ENCODE measurements at places on chromosomes 6 and 20.

DNA sequence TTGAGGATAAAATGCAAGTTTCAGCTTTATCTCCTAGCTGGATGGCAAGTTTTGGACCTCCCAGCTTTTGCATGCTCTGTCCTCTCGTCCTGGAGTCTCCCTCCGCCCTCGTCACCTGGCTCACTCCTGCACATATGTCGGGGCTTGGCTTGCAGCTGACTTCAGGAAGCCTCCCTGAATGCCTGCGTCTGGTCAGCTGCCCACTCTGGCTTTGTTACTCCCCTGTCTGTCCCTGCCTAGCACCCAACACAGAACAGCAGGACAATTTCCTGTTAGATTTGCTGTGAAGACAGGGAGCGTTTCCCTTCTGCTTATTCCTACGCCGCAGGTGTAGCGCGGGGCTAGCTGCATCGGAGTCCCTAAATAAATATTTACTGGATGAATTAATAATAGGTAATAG lies 5.4 kb downstream of the JPH2 start:
- DNase-seq = no peak

GRCh38 chr6:111173946-111174345 lies 86.6 kb downstream of the SLC16A10 start:
- no peak for DNase-seq

DNA sequence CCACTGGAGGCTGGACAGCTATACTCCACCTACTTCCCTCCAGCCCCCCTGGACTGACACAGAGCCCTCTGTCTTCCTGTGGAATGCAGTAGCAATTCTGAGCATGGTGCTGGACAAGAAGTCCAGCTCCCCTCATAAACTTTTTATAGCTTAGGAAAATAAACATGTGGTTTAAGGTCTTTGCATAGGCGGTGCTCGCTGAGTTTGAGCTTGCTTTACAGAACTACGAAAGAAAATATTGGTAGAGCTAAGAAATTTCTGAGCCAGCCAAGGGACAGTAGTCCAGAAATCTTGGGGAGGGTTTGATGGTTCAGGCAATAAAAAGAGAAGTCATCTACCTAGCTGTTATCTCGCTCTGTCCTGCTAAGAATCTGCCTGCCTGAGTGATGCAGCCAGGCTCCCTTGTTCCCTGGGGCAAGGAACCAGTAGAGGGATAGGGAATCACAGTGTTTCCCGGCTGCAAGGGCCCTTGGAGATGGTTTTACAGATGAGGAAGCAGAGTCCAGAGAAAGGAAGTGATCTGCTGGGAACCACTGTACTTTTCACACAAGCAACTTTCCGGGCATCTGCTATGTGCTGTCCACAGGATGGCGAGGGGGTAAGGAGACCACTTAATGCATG lies 343.4 kb downstream of the CDC5L start:
- DNase-seq = no peak

DNA sequence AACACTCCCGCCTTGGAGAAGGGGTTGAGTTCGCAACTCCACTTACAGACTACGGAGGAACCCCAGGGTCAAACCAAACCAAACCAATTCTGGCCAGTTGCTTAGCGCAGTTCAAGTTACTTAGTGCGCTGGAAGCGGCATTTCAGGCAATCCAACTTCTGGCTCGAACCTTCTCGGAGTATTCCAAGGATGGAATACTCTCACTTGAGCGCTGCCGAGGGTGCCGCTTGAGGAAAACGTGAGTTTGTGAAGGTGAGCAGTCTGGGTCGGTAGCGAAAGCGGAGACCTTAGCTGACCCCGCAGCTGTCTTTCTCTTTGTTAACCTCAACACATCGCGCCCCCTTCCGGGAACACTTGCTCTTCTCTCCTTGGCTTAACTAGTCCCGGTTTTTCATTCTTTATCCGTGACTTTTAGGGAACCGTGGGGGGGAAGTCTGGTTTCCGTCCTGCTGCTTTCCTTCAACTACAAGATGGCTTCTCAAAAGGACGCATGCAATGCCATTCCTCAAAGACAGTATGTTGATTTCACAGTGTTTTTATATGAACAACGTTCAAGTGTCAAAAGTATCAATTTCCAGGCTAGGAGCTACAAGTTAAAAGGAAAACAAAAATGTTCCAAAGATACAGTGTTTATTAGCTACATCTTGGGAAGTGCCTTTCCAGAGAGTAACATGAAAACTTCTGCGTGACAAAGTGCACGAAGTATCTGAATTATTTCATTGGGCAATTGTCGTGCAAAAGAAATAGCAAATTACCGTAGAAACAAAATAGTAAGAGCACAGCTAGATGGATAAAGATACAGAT lies 741 bp upstream of the PNISR start:
- DNase-seq = peak; percentile 37

DNA sequence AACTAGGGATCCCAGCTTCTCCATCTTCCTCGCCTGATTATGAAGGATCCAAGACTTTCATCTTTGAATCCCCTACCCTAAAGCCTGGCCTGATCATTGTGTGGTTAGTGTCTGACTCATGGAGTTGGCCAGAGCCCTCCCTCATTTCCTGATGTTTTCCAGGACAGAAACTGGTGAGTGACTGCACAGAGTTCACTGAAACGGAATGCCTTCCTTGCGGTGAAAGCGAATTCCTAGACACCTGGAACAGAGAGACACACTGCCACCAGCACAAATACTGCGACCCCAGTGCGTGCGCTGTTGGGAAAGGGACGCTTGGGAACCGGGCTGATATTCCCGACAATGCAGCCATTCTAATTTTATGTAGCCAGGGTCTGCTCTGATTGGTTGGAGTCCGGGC lies 4.0 kb downstream of the CD40 start:
- DNase-seq = no peak

GRCh38 chr20:19079536-19080299 lies 132.7 kb upstream of the SLC24A3 start:
- no peak for DNase-seq

- no peak for DNase-seq
Observed at GRCh38 chr6:24749297-24749696, 25.4 kb upstream of the GMNN start.

GRCh38 chr20:19760371-19760721 lies 2.3 kb downstream of the RIN2 start:
- no peak for DNase-seq

GRCh38 chr20:6238421-6238820 lies 115.6 kb upstream of the FERMT1 start:
- no peak for DNase-seq

DNA sequence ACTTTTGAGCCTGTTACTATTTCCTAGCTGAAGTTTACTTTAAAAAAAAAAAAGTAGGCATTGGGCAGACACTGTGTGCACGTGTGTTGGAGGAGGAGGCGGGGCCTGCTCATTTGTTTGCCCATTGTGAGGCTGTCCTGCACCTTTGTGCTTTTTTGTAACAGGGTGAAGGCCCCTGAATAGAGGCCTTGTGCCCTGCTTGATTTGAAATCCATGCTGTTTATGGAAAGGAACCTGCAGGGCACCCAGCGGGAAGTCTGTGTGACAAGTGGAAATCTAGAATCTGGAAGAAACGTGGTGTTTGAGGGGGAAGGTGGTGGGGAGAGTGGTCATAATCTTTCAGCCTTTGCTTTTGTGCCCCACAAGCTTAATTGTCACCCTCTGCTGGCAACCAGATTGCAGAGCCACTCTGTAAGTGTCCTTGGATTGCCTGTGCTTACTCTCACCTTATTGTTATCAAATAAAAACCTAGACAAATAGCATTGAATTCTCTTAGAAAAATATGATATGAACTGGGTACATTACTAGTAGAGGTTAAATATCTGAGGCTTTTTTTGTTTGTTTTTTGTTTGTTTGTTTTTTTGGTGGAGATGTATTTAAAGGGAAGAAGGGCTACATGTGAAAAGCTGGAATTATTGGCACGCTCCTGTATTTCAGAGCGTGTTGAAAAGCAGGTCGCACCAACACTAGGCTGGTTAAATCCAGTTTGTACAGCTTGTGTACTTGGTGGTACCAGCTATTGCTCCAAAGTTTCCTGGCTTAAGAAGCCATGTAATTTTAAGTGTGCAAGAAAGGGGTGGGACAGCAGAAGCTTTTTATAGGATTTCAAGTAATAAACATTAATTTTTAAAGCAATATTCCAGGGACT lies 156.3 kb downstream of the ARID1B start:
- no peak for DNase-seq

- no peak for DNase-seq
Observed at GRCh38 chr6:45548657-45549515, 171.2 kb upstream of the SUPT3H start.

DNA sequence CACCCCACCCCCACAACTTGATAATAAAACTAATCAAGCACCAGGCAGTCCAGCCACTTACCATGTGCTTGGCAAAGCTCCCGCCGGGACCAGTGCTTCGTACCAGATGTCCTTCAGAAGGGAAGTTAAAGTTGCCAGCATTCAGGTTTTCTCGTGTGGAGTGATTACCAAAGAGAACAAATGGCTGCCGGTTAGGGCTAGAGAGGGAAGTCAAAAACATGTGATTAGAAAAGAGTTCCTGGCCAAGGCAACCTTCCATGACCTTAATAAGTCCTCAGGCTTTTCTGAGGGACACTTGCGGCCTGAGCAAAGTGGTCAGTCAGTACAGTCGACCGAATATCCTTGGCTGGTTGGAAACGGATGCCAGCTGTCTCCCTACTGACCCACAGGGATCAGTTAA lies 67.0 kb downstream of the DNAAF9 start:
- DNase-seq = no peak

DNA sequence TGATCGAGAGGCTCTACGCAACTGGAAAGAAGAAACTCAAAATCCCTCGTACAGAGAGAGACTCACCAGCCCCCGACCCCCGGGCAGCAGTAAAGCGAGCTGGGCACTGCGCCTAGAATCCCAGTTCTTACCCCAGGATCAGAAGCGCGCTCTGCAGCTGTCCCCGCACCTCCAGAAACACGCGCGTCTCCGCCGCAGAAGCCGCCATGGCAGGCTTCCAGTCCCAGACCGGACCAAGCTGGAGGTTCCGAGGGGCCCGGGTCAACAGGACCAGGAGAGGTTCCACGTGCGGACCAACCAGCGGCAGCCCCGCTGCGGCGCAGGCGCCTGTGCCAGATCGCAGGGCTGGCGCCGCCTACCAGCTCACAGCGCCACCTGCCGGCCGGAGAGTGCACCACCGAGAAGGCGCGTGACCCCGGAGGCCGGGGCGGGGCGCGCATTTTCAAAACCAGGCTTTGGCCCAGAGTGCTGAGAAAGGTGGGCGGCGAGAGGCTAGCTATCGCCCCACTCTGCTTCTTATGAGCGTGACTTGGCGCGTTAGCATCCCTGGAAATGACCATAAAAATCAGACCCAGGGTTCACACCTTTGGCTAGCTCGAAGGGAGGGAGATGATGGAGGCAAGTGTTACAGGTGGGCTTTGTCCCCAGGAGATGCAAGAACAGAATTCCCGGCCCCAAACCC lies at the start of gene UBE3D:
Gene UBE3D, minus strand, starts transcription at position 331 of the 682 bp plus-strand sequence. Its CDS starts 123 bp downstream, at position 208.
- peak; percentile 95 for DNase-seq

DNA sequence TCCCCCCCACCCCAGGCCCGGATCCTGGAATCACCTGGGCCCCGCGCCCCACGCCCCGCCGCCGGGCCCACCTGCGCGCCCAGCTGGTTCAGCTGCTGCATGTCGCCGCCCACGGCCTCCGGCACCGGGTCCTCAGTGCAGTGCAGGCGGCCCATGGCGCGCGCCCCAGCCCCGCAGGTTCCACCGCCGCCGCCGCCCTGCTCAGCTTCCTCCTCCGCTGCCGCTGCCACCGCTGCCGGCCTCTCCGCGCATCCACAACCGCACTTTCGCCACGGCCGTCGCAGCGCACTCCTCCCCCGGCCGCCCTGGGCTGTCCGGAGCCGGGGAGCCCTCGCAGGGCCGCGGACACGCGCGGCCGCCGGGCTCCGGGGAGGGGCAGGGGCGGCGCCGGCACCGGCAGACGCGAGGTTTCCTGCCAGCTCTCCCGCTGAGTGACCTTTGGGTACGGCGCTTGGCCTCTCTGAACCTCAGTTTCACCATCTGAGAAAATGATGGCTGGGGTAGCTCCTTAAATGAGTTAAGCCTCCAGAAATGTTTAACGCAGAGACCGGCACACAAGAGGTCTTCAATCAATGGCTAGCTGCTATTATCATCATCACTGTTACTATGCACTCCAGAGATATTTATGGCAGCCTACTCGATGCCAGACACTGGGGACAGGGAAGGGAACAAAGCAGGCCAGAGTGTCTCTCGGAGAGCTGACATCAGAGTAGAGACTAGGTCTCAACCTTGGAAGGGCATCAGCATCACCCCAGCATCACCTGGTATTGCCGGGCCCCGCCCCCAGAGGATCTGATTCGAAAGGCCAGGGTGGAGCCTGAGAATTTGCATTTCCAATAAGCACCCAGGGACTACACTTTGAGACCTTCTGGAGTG lies at the start of gene COMMD7:
Gene COMMD7, minus strand, starts transcription at position 231 of the 876 bp plus-strand sequence. Its CDS starts 76 bp downstream, at position 155.
- peak; percentile 61 for DNase-seq
